Stimulated activated CD4-positive, alpha-beta T cell treated with anti-CD3 and anti-CD28 coated beads, Interleukin-12 subunit alpha, Interleukin-12 subunit beta, amount 100 ng/mL, for 24 hours (primary cell): ENCODE measurements at places on chromosomes 1 and 21.

DNA sequence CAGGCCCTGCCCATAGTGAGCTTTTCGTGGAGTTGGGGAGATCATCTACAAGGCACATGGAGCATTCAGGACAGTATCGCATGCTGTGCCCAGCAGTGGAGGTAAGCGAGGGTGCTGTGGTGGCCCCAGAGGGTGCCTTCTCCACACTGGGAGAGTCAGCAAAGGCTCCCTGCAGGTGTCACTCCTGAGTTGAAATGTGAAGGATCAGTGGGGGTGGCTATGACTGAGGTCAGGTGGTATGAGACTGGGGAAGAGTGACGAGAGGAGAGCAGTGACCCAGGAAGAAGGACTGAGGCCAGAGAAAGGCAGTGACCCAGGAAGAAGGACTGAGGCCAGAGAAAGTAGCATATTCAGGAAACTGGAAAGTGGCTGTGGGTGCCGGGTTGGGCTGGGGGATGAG lies 53.0 kb downstream of the SPAG17 start:
- DNase-seq = no peak

- DNase-seq = no peak
These were observed 119.6 kb downstream of the USH2A start for GRCh38 chr1:216303690-216304089.

- DNase-seq = no peak
These were observed 123.5 kb downstream of the OLFML2B start for GRCh38 chr1:161900160-161900559.

DNA sequence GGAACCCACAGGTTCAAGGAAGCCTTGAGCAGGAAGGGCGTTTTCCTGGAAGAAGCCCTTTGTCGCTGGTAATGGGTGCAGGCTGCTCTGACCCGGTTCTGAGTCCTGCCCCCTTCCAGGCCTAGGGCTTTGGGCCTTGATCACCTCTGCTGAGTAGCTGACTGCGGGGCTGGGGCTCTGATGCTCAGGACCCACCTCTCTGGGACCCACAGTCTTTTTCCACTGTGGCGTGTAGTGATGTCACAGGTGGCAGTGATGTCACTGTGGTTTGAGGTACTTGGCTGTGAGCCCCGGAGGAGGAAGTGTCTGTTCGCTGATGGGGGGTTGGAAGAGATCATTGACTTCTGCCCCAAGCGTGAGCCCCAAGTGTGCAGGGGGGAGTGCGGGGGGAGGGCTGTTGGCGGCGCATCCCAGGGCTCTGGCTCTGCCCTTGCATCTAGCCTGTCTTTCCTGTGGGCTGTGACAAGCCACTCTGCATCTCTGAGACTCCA lies 6.9 kb downstream of the TNFRSF1B start:
- DNase-seq = peak; percentile 69

DNA sequence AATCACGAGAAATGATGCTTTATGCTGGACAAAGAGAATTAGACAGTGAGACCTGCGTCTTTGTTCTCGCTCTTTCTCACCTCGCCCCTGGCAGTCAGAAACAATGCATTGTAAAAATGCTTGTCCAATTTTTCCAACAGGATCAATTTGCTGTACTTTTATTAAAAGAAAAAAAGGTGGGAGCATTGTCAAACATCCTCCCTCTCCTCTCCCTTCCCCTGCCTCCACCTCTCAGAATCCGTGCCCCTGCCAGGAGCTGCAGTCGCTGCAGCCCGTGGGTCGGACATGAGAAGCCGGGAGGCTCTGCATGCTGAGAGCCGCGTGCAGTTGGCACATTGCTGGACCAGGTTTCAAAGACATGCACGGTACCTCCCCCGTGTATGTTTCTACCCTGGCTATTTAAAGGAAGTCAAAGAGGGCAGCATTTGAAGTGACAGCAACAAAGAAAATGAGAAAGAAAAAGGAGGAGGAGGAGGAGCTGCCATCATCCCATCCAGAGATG lies 161.0 kb upstream of the KAZN start:
- DNase-seq = no peak
